ENCODE measurements at places on chromosomes 5 and 9.

DNA sequence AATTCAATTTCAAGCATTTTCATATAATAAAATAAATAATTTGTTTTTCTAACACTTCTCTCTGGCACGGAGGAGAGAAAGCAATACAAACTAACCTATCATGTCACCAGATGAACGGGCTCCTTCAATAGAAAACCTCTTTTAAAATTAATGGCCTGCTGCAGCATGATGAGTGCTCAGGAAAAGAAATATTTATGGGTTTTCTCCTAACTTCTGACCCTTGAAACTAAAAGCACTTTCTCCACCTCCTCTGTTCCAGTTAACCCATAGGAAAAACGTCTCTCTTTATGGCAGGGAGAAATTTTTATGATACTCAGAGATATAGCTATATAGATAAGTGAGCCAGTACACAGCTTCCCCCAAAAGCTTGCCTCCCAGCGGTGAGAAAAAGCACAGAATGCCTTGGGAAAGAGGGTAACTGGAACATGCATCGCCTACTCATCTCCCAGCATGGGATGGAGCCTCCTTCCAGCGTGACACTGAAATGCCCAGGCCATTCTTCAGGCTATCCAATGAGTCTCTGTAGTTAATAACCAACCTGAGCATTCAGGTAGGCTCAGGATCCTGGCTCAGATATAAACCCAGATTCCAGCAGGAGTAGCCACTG, 963.0 kb upstream of the DMAC1 start:
- DNase-seq: no peak

DNA sequence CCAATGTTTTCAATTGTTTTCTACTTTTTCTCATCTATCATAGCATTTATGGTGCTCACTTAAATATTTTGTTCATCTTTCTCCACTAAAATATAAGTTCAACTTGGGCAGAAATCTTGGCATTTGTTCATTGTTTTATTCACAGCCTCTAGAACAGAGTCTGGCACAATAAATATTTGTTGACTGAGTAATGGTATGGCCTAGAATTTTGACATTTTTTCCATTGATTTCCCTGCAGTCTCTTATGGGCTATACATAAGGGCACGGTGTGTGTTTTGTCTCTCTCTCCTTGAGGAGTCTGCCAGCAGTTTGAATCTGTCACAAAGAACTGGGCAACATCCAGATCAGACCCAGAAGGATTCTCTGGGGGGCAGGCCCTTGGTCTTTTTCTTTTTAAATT, 379.7 kb downstream of the TMEM38B start:
- DNase-seq: no peak

GRCh38 chr5:136615251-136616119, 250.1 kb upstream of the TRPC7 start:
- DNase-seq: no peak

DNA sequence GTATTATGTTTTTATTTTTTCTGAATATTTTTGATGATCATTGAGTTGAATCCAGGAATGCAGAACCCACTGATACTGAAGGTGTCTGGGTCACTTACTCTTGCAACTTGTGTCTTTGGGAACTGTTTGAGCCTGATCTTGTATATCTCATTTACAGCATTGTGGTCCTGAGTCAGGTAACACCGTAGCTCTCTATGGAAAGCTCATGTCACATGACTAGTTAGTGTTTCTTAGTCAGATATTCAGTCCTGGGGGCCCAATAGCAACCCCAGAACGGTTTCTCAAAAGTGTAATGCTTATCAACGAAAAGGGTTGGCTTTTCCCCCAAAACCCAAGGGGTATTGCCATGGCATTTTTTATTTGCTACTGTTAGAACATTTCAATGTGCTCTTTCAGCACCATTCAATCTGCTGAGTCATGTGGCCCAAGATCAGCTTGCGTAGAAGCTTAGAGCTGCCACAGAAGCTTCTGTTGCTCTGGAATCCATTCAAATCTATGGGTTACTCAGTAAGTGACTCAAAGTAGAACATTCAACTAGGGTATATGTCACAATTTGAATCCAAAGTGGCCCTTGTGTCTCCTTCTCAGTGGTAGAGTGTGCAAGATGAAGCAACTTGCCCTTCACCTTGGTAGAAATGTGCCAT, 12.1 kb upstream of the PTAR1 start:
- DNase-seq: no peak

- no peak for DNase-seq
Measured at GRCh38 chr9:10855847-10856246, 243.0 kb upstream of the PTPRD start.

DNA sequence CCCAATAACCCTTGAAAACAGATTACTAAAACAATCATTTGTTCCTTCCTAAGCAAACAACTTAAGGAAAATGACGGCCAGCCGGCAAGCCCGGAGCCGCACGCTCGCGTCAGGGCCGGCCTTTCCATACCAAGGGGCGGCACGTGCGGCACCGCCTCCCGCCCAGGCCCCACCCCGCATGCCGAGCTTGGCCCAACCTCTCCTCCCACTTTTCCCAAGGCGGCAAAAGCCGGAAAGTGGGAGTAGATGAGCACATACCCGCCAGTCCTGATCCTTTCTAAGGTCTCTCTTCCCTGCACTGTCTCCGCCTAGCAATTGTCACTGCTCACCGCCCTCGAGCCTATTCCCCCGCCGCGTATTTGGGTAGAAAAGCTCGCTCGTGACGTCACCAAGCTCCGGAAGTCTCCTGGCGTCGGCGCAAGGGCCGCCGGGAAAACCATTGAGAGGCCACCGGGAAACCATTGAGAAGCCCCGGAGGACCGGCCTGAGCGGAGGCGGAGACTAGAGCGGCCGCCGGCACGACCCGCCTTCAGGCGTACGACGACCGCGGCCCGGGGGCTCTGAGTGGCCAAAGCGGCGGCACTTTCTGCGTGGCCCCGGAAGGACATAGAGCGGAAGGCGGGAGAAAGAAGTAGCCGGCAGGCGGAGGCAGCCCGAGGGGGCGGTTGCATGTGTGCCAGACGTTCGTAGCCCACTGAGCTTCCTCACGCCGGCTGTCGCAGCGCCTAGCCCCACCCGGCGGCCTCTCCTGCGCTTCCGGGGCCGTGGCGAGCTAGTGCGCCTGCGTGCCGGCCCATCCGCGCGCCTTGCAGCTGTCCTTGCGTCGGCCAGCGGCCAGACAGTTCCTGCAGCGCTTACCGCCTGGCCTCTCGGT, at the start of the genes NCBP1 and TSTD2:
NCBP1 (plus strand) TSS at position 837 of the 874 bp plus-strand sequence. CDS start 61 bp downstream, outside the sequence.
TSTD2 (minus strand) TSS at position 384 of the 874 bp plus-strand sequence. CDS start 5,806 bp downstream, outside the sequence.
- DNase-seq: peak; percentile 100
